ENCODE measurements at places on chromosomes 3 and 15.

GRCh38 chr3:176521531-176522175 is 675.6 kb downstream of the TBL1XR1 start:
- DNase-seq = no peak

- no peak for DNase-seq
These were observed 654.5 kb upstream of the CFAP20DC start for GRCh38 chr3:59704292-59704691.

- DNase-seq = no peak
These were observed 1030.9 kb downstream of the ROBO1 start for GRCh38 chr3:78736863-78737262.

- DNase-seq = no peak
These were observed 13.8 kb downstream of the PIERCE2 start for GRCh38 chr15:55422089-55422488.

- no peak for DNase-seq
These were observed 269.5 kb upstream of the ATP11B start for GRCh38 chr3:182523836-182524235.

GRCh38 chr15:100198442-100198841 is 143.3 kb downstream of the ADAMTS17 start:
- no peak for DNase-seq

DNA sequence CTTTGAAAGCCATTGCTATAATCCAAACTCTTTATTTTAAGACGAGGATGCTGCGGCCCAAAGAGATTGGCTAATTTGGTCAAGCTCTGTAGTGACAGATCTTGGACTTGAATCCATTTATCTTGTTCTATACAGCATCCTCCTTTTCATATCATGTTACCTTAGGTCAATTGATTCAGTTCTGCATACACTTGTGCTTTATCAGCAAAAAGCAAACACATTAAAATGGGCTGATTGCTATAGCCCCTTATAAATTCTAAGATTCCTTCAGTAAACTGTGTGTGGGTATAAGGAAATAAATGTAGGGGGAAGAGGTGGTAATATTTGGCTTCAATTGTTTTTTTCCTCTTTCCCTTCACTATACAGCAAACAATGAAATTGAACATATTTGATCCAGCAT is 40.1 kb upstream of the NECTIN3 start:
- no peak for DNase-seq

DNA sequence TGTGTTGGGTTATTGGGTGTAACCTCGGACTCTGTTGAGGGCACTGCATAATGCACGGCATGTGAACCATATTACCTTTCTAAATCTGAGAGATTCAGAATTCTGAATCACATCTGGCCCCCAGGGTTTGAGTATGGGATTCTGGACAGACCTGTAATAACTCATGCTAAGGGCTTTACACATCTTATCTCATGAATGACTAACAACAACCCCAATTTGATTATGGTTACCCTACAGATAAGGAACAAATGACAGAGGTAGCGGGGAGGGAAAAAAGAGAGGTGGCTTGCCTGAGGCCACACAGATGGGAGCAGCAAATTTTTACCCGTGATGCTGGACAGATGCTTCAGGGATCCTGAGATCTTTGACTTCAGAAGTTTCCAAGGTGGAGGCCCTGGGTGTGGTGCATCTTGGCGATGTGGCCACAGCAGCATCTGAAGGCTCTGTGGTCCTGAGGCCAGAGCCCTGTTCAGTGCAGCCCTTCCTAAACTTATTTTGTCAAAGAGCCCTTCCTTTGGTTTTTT is 43.8 kb downstream of the POMGNT2 start:
- no peak for DNase-seq

DNA sequence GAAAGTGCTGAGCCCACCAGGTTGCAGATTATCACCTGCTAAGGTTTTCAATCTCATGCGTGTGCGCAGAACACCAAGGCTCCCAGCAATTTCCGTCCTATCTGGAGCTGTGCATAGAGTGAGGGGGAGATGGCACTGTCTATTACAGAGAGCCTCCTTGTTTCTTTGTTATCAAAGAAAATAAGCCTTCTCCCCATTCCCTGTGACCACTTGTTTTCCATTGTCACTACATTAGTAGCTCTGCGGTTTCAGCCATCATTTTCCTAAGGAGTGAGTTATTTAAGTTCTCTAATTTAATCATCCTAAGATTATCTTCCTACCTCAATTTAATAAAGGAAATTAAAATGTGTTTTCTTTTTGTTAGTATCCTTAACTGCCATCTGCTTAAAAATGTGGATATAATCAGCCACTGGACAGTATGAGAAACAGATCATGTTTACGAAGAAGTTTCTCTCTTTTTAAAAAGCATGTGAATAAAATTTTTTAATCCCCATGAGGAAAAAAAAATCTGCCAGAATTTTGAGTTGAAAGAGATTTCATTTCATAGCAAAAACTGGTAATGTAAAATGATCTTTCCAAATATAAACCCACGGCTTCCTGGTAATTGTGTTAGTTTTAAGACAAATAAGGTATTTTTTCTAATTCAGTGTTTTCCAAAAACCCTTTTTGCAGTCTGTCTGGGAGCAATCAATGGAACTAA is 172.3 kb upstream of the UBE2E1 start:
- DNase-seq = no peak

DNA sequence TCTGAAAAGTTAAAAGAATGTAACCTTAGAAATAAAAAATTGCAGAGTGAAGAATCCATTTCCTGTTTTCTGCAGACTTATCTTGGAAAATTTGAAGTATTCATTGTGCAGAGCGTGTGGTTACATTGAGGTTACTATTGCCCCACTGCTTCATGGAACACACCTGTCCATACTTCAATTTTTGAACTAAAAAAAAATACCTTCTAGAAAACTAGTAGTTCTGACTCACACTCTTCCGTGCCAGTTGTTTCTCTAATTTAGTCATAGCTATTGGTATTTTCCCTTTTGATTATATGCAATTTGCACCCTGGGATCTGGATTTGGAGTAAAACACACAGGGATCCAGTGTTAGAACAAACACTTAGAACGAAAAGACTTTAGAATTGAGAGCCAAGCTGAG is 111.8 kb upstream of the LYSMD4 start:
- no peak for DNase-seq
